ENCODE measurements at places on chromosomes 12 and 14. TPM values are rescaled to one million over a fixed set of nuclear protein-coding genes. Genes with fewer than 3 reads are reported as not detected.
A peak's percentile ranks its signal among the peaks of the same experiment; 100 is the strongest.

GRCh38 chr14:69620981-69621380 lies 9.6 kb downstream of the SUSD6 start:
- no peaks in the 10 kb centered on the region for H3K4me1 ChIP-seq
- H3K27me3 ChIP-seq: no peaks in the 10 kb centered on the region
- H3K27ac ChIP-seq: no peak overlapping the region
- no peaks in the 10 kb centered on the region for H3K36me3 ChIP-seq
- DNase-seq: no peak
- H3K4me3 ChIP-seq: no peak overlapping the region

DNA sequence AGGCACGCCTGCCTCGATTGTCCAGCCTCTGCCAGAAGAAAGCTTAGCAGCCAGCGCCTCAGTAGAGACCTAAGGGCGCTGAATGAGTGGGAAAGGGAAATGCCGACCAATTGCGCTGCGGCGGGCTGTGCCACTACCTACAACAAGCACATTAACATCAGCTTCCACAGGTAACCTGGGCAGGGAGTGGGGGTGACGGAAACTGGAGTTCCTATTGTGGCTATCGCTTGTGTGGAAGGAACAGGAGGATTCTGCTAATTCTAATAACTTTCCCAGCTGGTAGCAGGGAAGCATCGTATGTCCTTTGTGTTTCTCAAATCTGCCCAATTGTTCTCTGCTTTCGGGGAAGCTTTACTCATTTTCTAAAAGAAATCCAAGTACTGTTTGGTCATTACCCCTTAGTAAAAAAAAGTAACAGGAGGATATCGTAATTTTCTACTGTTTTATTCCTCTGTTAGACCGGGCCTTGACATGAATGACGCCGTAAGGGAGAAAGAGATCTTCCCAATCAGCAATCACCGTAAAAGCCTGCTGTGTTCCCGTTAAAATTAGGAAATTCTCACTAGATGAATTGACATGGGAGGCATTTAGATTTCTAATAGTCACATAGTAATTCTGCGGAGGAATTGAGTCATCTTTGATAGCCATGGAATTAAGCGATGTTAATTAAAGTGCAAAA lies 449 bp downstream of the THAP2 start:
- peaks cover 9% of the 10 kb centered on the region for H3K36me3 ChIP-seq
- H3K4me3 ChIP-seq: peak overlapping the region; percentile 70
- peaks cover 16% of the 10 kb centered on the region for H3K4me1 ChIP-seq
- no peaks in the 10 kb centered on the region for H3K27me3 ChIP-seq
- no peak for DNase-seq

Gene CFAP251
- total RNA-seq: 3.7 TPM

Gene GALNT8
- total RNA-seq: not detected

Gene SLC7A8
- total RNA-seq: 2.0 TPM
